ENCODE measurements at places on chromosomes 3 and 15.

DNA sequence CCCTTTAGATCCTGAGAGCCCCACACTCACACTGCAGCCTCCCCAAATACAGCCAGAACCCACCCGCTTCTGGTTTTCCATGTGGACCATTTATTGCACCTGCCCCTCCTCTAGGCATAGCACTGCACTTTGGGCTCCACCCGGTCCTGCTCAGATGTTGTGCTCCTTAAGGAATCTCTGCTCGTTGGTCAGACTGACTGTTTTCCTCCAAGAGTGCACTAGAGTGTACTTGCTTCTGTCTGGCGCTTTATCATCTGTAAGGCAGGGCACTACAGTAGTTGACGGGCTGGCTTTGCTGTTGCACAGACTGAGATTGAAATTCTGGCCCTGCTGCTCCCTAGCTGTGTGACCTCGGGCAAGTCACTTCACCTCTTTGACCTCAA is 124.1 kb downstream of the CACNA1D start:
- no peak for DNase-seq

DNA sequence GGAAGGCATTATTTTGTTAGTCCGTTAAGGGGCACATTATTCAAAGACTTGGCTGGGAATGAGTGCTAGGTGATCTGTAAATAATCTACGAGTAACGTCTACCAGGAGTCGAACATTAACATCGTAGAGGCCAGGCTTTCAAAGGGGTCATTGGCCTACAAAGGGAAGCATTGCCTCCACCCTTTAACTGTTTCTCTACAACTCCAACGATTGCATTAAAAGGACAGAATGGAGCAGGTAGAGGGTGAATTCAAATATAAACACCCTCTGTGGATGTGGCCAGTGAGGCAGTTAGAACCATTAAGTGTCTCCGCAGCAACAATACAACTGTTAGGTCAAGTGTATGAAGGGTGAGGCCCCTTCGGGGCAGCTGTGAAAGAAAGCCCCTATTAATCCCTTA is 126.0 kb upstream of the LMOD3 start:
- no peak for DNase-seq

DNA sequence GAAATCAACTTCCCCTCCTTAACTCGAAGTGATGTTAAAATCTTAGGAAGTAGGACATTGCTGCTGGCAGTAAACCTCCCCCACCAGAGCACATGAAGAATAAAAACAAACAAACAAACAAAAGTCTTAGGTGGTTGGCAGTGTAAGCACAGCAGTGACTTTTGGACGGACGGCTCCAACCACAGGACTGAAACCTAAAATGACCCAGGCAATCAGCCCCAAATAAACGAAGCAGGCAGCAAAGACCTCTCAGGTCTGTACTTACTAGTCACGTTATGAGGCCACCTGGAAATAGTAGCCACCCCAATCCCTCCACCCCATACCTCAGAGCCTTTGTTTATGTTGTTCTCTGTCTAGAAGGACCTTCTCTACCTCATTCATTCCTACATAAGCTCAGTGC is 33.5 kb upstream of the HES1 start:
- DNase-seq, result no peak

- no peak for DNase-seq
Measured at GRCh38 chr3:76387000-76387399, 601.7 kb upstream of the ZNF717 start.

- no peak for DNase-seq
Measured at GRCh38 chr3:58274027-58274614, 31.9 kb upstream of the RPP14 start.

GRCh38 chr3:53817809-53818208 is 28.4 kb downstream of the CHDH start:
- DNase-seq, result no peak

DNA sequence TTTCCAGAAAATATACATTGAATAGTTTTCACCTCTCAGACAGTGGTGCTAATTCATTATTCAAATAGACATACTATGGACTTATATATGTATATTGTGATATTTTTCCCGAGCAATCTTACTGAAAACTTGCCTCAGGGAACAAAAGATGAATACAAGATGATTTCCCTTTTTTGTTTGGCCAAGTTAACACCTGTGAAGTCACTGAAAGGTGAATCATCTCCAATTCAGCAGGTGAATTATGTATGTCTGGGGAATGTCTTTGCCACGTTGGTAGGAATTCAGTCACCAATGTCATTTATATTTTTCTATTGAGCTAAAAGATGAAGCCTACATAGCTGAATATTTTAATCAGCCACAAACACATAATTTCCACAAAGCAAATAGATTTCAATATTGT is 88.2 kb downstream of the GPR156 start:
- no peak for DNase-seq

DNA sequence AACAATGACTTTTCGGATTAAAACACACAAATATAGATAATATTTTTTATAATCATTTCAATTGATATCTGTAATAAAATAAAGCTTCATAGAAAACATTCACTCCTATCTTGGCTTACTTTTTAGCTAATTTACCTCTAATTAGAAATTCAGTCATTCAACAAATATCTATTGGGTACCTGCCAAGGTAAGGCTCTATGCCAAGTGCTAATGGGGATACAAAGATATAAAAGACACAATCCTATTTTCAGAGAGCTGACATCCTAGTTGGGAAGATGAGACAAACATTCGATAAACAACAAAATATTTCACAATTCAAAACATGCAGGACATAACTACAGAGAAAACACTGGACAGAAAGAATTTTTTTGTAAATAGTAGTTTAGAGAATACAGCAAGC is 63.3 kb downstream of the ULK4 start:
- DNase-seq, result no peak

DNA sequence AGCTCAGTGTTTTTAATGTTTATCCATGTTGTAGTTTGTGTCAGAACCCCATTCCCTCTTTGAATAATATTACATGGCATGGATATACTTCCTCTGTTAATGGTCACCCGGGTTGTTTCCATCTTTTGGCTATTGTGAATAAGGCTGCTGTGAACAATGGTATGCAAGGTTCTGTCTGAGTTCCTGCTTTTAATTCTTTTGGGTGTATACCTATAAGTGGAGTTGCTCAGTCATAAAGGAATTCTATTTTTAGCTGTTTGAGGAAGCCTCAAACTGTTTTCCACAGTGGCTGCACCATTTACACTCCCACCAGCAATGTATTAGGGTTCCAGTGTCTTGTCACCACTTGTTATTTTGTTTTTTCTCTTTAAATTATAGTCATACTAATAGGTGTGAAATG is 99.6 kb downstream of the SLC25A26 start:
- DNase-seq, result no peak

DNA sequence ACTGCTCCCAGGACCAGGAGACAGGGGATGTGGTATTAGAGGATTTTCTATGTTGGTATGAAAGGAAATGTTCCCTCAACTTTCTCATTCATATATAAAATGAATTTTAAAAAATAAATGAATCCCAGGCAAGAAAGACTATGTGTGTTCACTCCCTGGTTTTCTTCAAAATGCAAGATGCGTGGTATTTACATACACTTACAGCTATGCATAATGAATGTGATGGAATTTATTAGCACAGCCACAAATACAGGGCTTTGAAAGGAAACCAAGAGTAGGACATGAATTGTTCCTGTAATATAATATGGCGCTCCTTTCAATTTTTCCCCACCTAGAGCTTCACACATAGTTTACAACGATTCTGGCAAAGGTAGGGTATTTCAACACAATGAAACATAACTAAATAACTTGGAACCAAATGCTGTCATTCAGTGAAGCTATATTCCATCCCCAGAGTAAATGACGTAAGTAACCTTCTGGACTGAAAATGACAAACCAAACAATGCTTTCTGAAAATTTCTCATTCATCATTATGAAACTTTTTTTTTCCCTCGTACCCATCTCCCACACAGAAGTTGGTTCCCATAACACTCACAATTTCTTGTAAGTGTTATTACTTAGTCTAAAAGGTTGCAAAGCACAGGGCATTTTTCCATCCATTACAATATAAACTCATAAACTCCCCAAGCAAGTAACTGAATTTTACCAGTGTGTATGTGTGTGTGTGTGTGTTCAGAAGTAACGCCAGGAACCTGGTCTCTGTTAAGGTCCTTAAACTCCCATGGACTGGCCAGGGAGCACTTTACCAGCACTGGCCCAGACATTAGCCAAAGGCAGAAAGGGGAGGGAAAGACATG is 41.8 kb downstream of the CBLB start:
- DNase-seq, result no peak

GRCh38 chr15:35851491-35851890 is 305.5 kb upstream of the DPH6 start:
- no peak for DNase-seq

DNA sequence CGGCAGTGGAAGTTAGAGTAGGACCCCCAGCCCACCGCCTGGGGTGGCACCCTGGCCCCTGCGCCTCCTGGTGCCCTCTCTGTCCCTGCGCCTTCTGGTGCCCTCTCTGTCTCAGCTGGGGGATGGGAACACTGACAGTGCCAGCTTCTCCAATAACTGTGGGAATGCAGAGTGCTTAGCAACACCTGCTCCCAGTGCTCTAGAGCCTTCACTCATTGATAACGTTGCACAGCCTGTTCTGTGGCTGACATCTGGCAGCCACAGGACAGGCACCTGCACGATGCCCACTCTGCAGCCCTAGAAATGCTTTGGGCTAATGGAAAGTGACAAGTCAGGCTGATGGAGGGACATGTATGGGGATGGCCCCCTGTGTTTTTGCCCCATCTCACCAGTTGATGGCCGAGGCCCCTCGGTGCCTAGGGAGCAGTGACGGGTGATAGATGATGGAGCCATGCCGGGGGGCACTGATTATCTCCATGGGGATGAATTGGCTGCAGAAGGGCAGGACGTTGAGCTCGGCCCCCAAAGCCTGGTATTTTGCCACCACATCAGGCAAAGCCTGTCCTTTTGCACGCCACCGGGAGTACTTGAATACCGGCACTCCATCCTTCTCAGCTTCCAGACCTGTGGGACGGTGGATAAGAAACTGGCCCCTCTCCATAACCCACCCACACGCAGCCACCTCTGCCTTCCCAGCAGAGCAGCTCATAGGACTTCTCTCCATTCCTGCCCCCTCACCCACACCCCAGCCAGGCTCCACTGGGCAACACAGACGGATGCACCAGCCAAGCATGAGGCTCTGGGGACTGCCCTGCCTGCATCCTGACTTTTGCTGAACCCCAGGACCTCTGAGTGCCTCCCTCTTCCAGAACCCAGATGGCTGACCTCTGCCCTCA is 22.1 kb downstream of the ALDH1L1 start:
- no peak for DNase-seq

DNA sequence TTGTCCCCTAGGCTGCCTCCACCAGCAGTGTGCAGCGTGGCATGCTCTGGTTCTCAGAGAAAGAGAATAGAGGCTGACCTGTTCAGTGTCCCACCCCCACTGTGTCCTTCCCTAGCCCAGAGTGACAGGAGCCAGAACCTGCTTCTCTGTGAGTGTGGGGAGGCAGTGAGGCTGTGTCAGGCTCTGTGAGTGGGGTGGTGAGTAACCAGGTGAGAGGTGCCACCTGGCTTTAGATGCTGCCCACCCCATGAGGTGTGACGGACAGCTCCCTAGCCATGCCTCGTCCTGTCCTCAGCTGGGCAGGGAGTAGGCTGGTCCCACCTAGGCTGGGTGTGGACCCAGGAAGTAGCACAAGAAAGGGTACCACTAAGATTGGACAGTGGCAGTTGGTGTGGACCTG is 6.3 kb downstream of the TEX264 start:
- no peak for DNase-seq

DNA sequence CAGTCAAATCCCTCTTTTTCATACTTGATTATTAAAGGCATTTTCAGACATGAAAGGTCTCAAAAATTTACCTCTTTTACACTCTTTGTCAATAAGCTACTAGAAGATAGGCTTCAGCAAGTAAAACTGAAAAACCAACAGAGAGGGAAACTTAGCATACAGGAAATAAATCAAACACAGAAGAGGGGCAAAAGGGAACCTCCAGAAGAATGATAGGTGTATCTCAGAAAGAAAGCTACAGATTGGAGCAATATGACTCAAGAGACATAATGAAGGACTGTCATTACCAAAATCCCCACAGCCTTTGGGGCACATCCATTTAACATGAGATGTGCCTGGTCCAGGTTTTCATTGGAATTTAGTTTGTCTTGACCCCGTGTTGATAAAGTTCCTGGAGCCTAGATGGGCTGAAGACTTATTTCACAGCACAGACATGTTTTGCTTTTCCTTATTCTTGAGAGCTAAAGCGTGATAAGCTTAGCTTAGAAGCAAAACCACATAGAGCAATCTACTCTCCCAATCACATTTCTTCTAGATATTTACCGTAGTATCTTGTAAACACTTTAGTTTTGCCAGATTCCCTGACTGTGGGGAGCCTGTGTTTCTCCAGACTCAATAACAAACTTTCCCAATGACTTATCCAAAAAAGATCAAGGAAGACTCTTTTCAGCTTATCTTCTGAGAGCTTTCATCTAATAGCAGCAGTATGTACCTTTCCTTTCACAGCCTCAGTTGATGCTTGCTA is 11.7 kb downstream of the LRRFIP2 start:
- DNase-seq, result no peak

DNA sequence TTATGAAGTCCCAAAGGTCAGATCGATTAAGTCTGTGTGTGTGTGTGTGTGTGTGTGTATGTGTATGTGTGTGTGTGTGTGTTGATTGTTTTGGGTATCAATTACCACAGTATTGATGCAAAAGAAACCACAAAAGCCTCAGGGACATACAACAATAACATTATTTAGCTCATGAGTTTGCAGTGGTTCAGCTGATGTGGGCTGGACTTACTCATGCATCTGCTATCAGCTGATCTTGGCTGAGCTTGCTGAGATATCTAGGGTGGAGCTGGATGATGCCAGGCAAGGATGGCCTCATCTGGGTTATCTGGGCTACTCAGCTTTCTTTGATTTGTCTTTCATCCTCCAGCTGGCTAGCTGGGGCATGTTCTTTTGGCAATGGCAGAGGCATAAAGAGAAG is 82.4 kb upstream of the PRR23C start:
- no peak for DNase-seq

DNA sequence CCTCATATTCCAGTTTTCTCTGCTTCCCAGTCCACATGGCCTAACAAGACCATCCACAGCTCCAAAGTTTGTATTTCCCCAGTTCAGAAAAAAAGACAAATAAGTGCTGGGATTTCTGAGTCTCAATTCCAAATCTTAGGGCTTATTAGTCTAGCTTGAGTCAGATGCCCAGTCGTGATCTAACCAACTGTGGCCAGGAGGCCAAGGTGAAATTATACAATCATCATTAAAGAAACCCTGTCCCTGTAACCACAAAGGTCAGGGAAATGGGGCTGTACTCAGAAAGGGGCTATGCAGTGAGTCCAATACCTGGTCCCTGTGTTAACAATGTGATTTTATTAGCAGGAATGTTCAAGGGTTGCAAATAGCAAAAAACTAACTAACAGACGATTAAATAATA is 40.5 kb upstream of the MITF start:
- DNase-seq, result no peak
